ENCODE measurements at places on chromosomes 7 and 10.

- no peak for DNase-seq
Observed at GRCh38 chr10:97827702-97828291, 21.8 kb upstream of the GOLGA7B start.

GRCh38 chr10:72601144-72601543, 24.7 kb downstream of the MICU1 start:
- DNase-seq, result no peak

DNA sequence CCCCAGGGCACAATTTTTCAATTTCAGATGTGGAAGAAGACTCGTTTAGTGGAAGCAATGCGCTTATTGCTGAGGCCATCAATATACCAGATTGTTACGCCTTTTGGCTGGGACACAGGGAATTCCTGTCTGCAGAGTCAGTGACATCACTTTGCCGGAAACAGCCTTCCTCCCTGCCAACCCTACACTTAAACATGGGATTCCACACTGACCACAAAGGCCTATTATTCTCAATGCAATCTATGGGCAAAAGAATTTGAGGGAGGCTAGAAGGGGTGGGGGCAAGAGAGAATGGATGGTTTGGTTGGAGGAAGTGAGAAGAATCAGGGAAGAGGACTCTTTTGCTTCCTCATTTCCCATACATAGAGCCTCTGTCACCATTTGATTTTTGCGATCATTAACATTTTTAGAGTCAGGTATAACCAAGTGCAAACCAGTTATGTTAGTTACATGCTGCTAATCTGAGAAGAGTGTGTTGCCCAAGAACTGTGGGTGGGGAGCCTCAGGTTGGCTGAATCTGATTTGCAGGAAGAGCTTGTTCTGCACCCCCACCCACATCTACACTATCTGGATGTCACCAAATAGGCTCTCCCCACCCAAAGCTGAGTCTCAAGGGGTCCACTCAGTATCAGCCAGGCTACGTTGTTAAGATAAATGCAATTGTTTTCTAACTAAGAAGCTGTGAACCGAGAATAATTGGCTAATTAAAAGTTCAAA, 58.2 kb downstream of the ENTPD1 start:
- no peak for DNase-seq

- no peak for DNase-seq
Observed at GRCh38 chr7:110187877-110188554, 902.9 kb upstream of the LRRN3 start.

DNA sequence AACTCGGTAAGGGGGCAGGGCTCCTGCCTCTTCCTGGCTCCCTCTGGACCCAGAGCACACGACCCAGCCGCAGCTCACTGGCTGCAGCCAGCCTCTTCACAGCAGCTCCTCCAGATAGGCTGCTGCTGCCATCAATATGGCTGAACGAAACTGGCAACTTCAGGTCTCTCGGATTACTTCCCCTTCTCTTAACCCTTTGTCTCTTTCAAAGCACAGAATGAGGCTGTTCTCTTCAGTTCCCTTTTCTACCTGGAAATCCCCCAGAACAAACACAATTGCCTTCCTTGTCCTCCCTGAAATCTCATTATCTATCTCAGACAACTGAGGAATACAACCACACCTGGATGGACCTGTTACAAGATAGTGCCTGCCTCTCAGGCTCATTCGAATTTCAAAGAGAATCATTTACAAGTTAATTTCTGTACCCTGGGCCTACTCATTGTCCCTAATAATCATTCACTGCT, 193.4 kb upstream of the MBL2 start:
- no peak for DNase-seq

DNA sequence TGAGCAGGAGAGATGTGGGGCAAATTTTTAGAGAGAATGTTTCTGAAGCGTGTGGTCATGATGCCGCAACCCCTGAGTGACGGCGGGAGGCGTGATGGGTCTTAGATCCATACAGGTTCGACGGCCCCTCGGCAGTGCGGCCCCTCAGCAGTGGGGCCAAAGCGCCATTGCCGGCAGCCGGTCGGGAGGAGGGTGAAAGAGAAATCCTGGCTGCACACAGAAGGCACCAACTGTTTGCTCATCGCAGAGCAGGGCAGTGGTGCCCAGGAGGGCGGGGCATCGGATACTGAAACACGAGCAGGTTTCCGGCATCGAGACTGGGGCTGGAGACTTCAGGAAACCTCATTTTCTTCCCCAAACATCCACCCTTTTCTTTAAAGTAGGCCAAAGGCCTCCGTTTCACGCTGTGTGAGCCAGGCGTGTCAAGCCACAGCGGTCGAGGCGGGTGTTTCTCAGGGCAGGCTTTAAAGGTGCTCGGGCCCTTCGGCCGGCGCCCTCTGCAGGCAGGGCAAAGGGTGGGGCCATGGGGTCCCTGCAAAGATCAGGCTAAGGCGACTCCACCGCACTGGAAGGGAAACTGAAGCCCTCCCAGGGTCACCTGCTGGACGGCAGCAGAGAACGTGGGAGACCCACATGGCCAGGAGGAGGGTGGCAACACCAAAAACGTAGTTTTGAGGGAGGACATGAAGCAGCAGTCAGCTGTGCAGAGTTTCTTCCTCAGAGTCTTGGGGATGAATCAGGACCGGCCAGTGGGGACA, 42.0 kb upstream of the PPP2R2D start:
- no peak for DNase-seq

Measured in stimulated activated CD4-positive, alpha-beta T cell treated with anti-CD3 and anti-CD28 coated beads, Interleukin-4, amount 100 ng/mL, for 24 hours (primary cell).